SHP77 (cell line): ENCODE measurements at places on chromosomes 1 and 21.

- DNase-seq, result no peak
Measured at GRCh38 chr1:48225579-48225978, 3.1 kb downstream of the SLC5A9 start.

- no peak for DNase-seq
Measured at GRCh38 chr1:233367057-233367803, 39.7 kb downstream of the MAP3K21 start.

- DNase-seq, result no peak
Measured at GRCh38 chr21:36791695-36792470, 93.0 kb downstream of the SIM2 start.

GRCh38 chr1:244844155-244845121 lies 9.0 kb downstream of the COX20 start:
- no peak for DNase-seq

GRCh38 chr21:33433425-33434114 lies 30.4 kb downstream of the IFNGR2 start:
- no peak for DNase-seq

DNA sequence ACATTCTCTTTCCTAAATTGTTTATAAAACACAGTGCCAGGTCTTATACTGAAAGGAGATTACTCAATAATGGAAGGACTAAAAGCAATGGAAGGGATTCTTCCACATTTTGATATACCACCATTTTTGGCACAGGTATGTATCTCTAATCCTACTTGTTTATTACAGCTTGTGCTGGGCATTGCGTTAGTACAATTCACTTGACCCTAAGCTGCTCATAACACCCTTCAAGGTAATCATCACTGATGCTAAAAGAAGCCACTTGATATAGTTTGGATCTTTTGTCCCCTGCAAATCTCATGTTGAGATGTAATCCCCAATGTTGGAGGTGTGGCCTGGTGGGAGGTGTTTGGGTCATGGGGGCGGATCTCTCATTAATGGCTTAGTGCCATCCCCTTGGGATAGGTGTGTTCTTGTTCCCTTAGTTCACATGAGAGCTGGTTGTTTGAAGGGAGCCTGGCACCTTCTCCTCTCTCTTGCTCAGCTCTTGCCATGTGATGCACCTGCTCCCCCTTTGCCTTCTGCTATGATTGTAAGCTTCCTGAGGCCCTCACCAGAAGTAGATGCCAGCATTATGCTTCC lies 71.1 kb downstream of the NIBAN1 start:
- no peak for DNase-seq

GRCh38 chr1:226378071-226378470 lies 29.8 kb downstream of the PARP1 start:
- DNase-seq, result no peak

- no peak for DNase-seq
Measured at GRCh38 chr1:43314233-43314632, 13.5 kb downstream of the TIE1 start.

GRCh38 chr1:3522564-3523265 lies 68.2 kb downstream of the ARHGEF16 start:
- no peak for DNase-seq

GRCh38 chr21:44628707-44629391 lies 2.0 kb downstream of the KRTAP10-9 start:
- DNase-seq, result no peak

GRCh38 chr1:14923727-14924452 lies 229.7 kb upstream of the TMEM51 start:
- no peak for DNase-seq

DNA sequence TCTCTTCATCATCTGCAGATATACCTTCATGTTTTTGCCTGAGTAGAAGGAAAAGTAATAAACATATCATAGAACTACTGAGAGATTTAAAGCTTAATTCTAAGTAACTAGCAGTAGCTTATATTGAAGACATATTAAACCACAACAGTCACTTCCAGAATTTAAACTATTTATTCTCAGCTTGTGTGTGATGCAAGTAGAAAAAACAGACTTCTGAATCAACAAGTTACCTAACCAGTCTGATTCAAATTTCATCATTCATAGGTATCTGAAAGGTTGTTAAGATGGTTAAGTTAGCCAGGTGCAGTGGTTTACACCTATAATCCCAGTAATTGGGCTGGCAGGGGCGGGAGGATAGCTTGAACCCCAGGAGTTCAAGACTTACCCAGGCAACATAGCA lies 41.9 kb downstream of the SPAG17 start:
- DNase-seq, result no peak

- no peak for DNase-seq
Measured at GRCh38 chr1:161046605-161047228, 940 bp upstream of the USF1 start.

- DNase-seq, result no peak
Measured at GRCh38 chr1:237042526-237042891, 525 bp downstream of the RYR2 start.

DNA sequence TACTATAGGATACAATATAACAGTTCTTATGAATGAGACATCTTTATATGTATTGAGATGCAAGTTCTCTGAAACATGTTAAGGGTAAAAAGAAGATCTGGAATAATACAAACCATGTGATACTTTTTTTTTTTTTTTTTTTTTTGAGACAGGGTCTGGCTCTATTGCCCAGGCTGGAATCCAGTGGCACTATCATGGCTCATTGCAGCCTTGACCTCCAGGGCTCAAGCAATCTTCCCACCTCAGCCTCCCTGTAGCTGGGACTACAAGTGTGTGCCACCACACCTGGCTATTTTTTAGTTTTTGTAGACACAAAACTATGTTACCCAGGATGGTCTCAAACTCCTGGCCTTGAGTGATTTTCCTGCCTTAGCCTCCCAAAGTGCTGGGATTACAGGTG lies 22.1 kb upstream of the MCL1 start:
- no peak for DNase-seq

DNA sequence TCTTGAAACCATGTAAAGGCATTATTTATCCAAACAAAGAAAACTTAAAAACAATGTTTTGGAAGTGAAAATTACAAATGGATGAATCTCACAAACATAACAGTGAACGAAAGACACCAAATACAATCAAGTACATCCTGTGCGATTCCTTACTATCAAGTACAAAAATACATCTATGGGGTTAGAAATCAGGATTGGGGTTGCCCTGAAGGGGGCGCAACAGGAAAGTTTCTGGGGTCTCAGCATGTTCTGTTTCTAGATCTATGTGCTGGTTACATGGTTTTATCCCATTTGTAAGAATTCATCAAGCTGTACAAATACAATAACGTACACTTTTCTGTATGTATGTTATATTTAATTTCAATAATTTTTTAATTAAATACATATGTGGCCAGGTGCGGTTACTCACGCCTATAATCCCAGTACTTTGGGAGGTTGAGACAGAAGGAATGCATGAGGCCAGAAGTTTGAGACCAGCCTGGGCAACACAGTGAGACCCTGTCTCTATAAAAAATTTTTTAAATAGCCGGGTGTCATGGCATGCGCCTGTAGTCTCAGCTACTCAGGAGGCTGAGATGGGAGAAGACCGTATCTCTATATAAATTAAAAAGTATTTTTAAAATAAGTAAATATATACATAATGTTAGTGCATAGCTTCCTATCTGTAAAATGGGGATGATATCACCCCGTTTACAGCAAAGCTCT lies 121.5 kb upstream of the SOD1 start:
- DNase-seq, result no peak
